ENCODE measurements at places on chromosomes 2 and 18. TPM values are rescaled to one million over a fixed set of nuclear protein-coding genes. Genes with fewer than 3 reads are reported as not detected.

DNA sequence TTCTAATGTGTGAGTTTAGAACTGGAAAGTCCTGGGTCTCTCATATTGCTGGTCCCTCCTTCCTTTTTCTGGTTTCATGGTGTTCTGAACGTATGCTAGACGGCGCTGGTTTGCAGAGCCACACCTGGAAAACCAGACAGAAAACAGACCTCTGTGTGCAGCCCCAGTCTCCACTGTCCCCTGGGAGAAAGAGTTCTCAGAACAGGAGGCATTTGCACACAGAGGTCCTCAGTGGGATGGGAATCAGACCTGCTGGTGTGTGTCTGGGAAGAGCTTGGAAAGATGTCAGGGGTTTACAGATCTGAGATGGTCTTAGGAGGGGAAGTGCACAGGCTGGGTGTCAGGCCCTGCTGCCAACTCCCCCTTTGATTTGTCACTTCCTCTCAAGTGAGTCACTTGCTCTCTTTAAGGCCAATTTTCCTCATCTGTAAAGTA, 14.9 kb upstream of the MBP start:
- no peak for DNase-seq

DNA sequence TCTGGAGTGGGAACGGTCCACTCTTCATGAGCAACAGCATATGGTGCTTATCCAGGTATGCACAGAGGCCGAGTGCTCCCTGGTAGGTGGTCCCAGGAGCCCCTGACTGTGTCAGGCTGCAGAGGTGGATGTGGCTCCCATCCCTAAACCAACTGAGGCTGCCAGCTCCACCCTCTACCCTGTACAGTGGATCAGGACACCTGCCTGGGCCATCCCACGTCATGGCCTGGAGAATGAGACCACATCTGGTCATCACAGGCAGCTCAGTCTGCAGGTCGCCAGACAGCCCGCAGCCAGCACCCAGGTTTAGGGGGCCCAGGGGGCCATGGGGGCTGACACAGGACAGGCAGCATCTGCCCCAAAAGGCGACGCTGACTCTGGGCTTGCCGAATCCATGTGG, 100.3 kb upstream of the TMEM18 start:
- no peak for DNase-seq

DNA sequence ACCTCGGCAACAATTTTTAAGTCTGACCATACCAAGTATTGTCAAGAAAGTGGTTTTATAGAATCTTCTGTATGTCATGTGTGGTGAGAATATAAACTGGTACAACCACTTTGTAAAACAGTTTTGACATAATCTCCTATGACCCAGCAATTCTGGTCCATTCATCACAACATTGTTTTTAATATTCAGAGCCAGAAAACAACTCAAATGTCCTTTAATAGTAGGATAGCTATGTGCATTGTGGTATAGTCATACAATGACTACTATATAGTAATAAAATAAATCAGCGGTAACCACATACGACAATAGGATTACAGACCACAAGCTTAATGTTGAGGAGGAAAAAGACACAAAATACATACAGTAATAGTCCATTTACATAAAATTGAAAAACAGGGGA, 175.2 kb upstream of the SPATS2L start:
- no peak for DNase-seq

DNA sequence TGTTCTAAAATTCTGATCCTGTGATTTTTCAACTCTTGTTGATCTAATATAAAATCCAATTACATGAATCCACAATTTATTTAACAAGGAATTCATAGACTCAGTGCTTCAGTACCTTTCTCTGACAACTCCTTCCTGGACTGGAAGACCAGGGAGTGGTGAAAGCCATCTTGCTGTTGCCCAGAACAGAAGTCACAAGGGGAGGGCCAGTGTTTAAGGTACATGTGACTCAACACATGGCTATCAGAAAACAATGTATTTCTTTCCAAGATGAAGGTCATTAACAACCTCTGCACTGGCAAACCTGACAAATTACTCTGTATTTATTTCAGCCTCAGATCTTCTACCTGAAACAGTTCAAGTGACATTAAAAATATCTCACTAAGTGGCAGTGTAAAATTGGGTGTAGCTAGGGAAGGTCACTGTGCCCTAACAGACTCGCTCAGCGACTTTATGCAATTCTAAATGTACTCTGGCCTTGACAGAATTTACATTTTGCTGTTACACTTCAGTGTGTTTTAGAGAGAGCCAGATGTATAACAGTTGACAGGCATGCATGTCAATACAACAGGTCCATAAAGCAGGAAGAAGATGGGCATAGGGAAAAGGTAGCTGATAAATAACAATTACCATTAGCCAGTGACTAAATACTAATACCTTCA, 75.4 kb downstream of the NCKAP5 start:
- DNase-seq = no peak

- DNase-seq = no peak
These were observed 261.3 kb downstream of the MBD5 start for GRCh38 chr2:148282201-148282600.

- peak; percentile 62 for DNase-seq
These were observed 510 bp downstream of the NCKAP1 start for GRCh38 chr2:183037553-183038340.

DNA sequence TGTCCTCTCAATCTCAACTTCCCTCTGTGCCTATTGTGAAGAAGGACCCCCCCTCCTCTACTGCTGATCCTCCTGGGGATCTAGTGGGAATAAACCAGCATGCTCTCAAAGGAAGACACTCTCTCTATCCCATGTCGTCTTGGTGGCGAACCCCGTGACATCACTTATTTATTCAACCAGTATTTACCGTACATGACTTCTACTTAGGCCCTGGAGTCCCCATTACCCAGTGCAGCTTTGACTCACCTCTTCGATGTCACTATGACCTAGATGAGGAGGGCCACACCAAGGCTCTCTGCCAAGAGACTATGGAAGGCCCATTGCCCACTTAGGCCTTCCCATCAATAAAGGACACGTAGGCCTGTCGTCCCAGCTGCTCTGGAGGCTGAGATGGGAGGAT, 16.7 kb downstream of the ASPRV1 start:
- no peak for DNase-seq

DNA sequence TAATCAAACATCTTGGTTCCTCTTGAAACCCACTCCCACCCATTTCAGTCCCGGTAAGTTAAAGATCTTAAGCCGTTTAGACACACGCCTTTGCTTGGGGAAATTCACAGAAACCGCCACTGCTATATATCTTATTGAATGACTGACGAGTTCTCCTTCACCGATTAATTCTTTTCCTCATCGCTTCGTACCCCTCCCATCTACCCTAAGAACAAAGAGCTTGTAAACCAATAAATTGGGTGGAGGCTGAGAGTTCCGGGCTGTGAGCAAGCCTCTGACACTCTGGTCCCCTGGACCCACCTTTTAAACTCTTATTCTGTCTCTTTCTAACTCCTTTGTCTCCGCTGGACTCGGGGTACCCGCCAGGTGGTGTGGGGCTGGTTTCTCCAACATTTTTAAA, 30.6 kb downstream of the TMEM131 start:
- no peak for DNase-seq

DNA sequence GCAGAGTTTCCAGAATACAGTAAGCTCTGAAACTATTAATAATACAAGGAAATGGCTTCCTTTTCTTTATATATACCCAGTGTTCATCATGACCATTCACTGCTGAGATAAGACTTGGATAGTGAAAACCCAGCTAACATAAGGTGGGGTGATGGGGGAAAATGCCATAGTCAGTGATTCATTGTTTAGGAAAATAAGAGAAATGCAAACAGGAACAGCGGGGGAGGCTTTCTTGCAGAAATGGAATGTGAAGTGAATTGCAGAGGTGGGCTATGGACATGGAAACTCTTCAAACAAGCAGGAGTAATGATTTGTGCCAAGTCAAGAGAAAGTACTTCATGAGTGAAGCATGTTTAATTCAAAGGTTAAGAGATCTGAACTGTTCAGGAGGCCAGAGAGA, 519.4 kb downstream of the TDRD15 start:
- DNase-seq = no peak

DNA sequence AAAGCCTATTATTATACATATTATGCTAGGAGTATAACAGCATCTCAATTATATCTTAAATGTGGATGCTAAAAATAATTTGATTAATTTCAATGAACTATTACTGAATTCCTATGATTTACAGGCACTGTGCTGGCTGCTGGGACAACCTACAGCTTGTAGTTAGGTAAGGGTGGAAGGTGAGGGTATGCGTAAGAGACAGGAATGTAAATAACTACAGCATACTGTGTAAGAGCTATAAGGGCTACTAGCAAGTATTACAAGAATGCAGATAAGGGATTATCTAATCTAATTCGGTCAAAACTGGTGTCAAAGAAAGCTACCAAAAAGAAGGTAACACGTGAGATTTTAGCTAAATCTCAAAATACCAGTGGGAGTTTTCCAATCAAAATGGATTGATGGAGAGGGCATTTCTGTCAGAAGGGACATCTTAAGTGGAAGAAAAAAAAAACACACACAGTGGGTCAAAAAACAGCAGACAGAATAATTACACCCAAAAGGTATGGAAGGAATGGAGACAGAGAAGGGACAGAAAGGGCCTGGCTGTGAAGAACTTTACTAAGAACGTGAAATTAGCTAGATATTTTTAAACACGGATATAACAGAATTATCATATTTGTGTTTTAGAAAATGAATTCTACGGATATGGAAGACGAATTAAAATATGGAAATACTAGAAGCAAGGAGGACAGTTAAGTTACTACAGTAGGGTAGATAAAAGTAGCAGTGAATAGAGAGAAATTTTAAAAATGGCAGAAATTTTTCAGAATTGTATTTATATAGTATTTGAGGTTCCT, 47.1 kb downstream of the STRN start:
- DNase-seq = no peak

DNA sequence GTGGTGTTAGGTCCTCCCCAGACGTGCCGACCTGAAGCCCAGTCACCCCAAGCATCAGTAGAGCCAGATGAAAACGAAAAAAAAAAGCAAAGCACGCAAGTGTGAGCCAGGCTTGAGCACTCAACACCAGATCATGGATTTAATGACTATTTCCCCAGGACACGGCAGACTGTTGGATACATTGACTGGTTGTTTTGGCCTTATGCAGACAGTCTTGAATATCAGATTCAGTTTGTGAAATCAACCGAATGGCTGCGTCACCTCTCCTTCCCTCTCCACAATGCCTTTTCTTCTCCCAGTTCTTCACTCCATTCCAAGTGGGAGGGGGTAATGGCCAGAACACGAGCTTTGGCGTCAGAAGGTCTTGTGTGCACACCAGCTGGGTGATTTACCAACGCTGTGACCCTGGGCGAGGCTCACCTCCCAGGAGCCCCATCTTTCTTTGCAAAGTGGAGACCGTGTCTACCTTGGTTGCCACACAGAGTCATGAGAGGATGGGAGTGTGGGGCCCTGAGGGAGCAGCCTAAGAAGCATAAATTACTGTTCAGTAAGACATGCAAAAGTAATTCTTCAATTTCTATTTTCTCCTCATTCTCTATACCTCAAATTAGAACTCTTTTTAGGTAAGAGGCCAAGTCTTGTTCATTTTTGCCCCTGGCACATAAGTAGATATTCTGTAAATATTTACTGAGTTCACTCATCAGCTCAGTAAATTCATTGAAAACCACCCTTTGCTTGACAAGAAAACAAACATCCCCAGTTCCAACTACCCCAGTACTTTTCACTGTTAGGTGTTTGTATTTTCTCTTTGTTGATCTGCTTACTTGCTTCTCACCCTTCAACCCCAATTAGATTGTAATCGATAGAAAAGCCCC, 181.1 kb upstream of the COPS8 start:
- DNase-seq = no peak

- DNase-seq = no peak
These were observed 36.0 kb downstream of the SETBP1 start for GRCh38 chr18:44716697-44717163.

DNA sequence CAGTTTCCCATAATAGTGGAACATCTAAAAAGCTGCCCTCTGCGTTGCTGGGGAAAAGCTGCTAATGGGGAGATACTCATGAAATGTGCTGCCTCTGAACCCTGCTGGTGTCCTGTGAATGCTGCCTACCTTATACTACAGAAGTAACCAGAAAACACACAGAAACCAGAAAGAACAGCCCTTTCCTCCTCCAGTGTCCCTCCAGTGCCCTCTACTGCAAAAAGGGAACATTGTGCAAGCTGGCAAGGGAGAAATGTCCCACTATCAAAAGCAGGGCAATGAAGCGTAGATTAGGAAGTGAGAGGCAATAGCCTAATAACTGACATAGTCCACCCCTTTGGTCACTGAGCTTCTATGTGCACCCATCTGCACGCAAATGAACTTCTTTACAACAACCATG, 162.7 kb upstream of the ETAA1 start:
- peak; percentile 32 for DNase-seq

DNA sequence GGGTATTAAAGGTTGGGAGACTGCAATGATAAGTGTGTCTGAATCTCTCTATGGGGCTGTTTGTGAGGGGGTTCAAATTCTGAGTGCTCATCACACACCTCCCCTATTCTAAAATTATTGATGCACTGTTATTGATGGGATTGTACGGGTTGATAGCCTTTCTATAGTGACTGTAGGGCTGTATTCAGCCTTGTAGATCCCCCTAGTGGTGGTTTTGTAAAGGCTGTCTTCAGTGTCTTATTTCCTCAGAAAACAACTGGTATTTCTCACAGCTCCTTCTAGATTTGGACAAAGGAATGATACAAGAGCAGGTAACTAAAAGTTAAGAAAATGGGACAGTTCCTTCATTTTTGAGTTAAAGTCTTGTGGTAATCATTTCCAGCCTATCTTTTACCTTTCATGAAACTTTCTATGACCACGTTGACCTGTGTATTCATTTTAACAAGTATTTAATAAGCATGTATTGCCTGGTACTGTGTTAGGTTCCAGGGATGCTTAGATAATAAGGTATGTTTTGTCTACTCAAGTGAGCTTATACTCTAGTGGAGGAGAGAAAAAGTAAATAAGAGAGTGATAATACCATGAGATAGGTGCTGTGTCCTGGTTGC, 21.2 kb downstream of the SMAD4 start:
- DNase-seq = no peak

- no peak for DNase-seq
These were observed 103.0 kb downstream of the HNRNPLL start for GRCh38 chr2:38499548-38500282.

DNA sequence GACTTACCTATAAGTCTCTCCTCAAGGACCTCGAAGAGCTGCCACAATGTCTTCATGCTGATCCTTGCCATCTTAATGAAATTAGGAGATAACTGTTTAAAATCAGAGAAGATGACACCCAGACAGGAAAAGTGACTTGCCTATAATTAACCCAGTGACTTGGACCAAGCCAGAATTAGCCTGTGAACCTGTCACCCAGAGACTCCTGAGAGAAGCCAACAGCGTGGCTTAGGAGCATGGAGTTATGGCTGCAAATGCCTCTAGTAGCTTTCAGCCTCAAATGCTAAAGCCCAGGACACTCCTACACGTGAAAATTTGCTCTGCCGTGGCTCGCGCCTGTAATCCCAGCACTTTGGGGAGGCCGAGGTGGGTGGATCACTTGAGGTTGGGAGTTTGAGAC, 104.2 kb downstream of the GBX2 start:
- DNase-seq = no peak

GRCh38 chr2:165529130-165529529, 59.6 kb downstream of the CSRNP3 start:
- DNase-seq = peak; percentile 35

GRCh38 chr2:172510088-172510487, 45.8 kb upstream of the PDK1 start:
- DNase-seq = no peak

The C2orf80 gene
- total RNA-seq = not detected

The TANK gene
- total RNA-seq = 46.8 TPM

The HOXD9 gene
- total RNA-seq = 9.5 TPM

The NOL4 gene
- not detected for total RNA-seq

The TEKT4 gene
- total RNA-seq = not detected

The MRO gene
- not detected for total RNA-seq

The CIAO1 gene
- 148 TPM for total RNA-seq

The MARCHF4 gene
- not detected for total RNA-seq

The RUFY4 gene
- total RNA-seq = not detected

The FOSL2 gene
- total RNA-seq = 93.2 TPM
